ENCODE measurements at places on chromosomes 7 and 10.

- DNase-seq: no peak
Measured at GRCh38 chr7:141157138-141157765, 83.4 kb downstream of the TMEM178B start.

GRCh38 chr10:14953424-14954000 lies 384 bp downstream of the DCLRE1C start:
- peak; percentile 61 for DNase-seq

- no peak for DNase-seq
Measured at GRCh38 chr7:38360776-38361175, 87.3 kb upstream of the TARP start.

DNA sequence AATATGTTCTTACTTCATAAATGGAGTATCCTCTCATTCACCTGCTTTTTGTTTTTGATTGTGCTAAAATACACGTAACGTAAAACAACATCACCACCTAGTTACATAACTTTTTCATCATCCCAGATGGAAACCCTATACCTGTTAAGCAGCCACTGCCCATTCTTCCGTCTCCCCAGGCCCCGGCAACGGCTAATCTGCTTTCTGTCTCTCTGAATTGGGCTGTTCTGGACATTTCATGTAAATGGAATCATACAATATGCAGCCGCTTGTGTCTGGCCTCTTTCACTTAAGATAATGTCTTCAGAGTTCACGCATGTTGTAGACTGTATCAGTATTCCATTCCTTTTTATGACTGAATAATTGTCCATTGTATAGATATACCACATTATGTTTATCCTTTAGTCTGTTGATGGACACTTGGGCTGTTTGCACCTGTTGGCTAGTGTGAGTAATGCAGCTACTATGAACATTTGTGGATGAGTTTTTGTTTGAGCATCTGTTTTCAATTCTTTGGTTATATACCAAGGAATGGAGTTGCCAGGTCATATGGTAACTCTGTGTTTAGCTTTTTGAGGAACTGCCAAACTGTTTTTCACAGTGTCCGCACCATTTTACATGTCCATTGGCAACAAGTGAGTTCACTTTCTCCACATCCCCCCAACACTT lies 14.1 kb upstream of the SUN1 start:
- peak; percentile 64 for DNase-seq

- DNase-seq: peak; percentile 72
Measured at GRCh38 chr7:17530741-17531421, 232.4 kb downstream of the AHR start.

DNA sequence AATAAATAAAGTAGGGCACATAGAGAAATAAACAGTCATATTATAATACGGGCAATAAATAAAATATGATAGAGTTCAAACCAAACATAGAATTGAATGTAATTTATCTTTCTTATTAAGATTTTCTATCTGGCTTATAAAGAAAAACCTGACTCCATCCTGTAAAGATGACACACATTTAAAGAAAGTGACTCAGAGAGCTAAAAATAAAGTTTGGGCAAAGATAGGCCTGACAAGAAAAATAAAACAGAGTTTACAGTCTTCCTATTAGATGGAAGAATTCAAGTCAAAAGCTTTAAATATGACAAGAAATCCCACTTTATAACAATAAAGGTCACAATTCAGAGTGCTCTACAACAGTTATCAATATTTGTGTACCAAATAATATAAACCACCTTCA lies 580.6 kb downstream of the PHTF2 start:
- DNase-seq: no peak

GRCh38 chr7:131848033-131848432 lies 291.6 kb upstream of the PODXL start:
- DNase-seq: no peak

DNA sequence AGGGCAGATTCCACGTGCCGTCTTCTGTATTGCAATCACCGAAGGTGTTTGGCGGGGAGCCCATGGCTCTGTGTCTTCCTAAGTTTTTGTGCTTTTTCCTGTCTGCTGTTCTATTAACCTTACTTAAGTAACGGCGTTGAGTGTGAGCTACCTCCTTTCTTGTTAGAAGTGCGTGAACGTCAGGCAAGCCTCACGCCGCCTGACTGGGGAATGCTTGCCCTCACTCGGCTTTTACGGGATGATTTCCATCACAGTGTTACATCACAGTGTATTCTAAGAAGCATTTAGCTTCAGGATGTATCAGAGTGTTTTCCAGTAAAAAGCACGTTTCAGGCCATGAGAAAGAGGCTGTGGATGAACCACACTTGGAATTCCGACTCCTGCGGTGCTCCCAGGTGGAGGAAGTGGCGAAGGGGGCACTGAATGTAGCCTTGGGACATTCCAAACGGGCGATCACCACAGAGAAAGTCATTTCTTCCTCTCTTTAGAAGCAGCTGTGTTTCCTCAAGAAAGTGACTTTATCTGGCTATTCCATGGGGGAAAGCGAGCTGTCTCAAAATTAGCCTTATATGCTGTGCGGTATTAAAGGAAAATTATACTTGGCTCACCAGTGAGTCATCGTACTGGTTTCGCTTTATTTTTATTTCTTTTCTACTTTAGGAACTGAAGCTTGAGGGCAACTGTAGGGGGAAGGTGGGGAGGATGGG lies 290.7 kb downstream of the KLF6 start:
- DNase-seq: no peak

- DNase-seq: no peak
Measured at GRCh38 chr10:74683067-74683466, 143.3 kb upstream of the KAT6B start.

GRCh38 chr7:111400088-111400487 lies 162.2 kb downstream of the IMMP2L start:
- DNase-seq: peak; percentile 27

GRCh38 chr7:97081521-97082300 lies 35.8 kb upstream of the SDHAF3 start:
- no peak for DNase-seq

- peak; percentile 67 for DNase-seq
Measured at GRCh38 chr10:26556748-26557640, 118.9 kb downstream of the APBB1IP start.

- no peak for DNase-seq
Measured at GRCh38 chr7:39888171-39888853, 61.7 kb upstream of the CDK13 start.

DNA sequence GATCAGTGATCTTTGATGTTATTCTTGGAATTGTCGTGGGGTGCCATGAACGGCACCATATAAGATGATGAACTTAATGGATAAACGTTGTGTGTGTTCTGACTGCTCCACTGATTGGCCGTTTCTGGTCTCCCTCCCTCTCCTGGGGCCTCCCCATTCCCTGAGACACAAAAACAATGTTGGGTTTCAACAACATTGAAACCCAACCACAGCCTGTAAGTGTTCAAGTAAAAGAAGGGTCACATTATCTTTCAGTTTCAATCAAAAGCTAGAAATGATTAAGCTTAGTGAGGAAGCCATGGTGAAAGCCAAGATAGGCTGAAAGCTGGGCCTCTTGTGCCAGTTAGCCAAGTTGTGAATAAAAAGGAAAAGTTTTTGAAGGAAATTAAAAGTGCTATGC lies 19.5 kb downstream of the EN2 start:
- no peak for DNase-seq

- DNase-seq: peak; percentile 65
Measured at GRCh38 chr10:31242902-31243301, 76.1 kb upstream of the ZEB1 start.

- no peak for DNase-seq
Measured at GRCh38 chr7:86942081-86942480, 117.4 kb downstream of the ELAPOR2 start.

DNA sequence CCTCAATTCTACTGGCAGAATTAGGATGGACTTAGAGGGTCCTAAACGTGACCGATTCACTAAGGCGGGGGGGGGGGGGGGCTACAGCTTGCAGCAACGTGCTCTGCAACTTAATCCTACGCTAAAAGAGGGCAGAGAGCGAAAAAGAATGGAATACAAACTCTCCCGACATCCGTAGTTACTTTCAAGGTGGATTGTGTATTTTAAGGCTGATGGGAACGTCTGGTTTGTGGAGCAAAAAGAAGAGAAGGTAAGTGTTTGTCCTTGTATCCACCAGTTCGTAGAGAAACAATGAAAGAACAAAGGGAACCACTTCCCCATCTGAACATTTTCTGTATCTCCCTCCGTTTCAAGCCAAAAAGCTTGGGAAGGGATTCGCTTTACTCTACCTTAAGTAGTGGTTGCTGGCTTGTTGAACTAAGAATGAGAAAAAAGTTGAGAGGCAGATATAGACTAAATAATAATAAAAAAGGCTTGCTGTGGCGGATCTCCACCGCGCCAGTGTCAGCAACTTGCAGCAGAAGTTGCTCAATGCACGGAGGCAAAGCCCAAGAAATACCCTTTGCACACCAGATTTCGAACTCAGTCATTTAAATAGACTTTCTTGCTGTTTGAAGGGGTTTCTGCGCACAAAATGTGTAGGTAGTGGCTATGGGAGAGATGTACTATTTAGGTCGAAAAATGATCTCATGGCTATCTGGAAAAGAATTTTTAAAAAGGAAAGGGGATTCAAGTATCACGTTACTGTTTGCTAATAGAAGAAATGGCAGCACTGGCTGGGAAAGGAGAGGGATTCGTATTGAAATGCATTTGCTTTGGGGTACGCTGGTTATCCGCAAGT lies 736 bp downstream of the SKIDA1 start:
- DNase-seq: no peak

- DNase-seq: no peak
Measured at GRCh38 chr7:158811894-158812293, 17.4 kb downstream of the ESYT2 start.

DNA sequence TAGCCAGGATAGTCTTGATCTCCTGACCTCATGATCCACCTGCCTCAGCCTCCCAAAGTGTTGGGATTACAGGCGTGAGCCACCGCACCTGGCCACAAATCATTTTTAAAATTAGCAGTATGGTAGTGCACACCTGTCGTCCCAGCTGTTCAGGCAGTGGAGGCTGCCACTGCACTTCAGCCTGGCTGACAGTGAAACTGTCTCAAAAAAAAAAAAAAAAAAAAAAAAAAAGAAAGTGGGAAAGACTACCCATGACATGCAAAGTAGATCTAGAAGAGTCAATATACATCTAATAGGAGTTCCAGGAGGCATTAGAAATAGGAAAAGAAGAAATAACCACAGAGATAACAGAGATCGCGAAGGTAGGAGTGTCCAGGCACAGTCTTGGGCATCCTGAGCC lies 3.2 kb downstream of the CSGALNACT2 start:
- no peak for DNase-seq

DNA sequence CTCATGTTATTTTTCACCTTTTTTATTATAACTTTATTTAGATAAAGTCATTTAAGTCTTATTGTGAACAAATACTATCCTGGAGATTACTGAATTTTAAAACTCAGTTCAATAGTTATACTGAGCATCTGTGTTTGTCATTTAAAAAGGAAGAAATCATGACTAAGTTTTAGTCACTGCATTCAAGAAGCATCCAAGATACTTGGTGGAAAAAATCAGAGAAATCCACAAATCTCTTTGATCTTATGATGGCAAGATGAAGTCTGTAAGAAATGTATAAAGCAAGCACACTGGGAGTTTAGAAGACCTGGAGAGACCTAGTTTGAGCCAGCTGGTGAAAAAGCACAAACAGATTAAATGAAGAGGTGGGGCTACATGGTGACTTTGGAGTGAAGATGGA lies 529.8 kb upstream of the IGFBP3 start:
- no peak for DNase-seq

DNA sequence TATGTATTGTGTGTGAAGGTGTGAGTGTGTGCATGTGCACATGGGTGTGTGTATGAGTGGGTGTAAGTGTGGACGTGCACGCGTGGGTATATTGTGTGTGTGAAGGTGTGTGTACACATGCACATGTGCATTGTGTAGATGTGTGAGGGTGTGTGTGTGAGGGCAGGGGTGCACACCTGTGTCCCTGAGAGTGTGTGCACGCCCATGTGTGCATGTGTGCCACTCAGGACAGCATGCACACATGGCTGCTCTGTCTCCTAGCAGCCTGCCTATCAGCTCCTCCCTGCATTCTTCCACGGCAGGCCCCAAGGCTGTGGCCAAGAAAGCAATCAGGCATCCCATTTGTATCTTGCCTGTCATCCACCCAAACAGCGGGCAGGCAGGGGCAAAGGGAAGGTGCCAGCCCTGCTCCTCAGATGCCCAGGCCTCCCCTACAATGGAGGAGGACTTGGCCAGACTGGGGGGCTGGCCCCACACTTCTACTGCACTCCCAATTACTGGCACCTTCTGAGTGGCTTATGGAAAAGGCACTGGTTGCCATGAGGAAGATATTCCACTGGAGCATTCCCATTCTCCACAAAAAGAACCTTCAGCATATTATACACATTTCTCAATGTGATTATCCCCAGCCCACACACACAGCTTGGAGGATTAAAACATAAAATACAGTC lies 380.4 kb upstream of the ZMIZ1 start:
- DNase-seq: peak; percentile 19

DNA sequence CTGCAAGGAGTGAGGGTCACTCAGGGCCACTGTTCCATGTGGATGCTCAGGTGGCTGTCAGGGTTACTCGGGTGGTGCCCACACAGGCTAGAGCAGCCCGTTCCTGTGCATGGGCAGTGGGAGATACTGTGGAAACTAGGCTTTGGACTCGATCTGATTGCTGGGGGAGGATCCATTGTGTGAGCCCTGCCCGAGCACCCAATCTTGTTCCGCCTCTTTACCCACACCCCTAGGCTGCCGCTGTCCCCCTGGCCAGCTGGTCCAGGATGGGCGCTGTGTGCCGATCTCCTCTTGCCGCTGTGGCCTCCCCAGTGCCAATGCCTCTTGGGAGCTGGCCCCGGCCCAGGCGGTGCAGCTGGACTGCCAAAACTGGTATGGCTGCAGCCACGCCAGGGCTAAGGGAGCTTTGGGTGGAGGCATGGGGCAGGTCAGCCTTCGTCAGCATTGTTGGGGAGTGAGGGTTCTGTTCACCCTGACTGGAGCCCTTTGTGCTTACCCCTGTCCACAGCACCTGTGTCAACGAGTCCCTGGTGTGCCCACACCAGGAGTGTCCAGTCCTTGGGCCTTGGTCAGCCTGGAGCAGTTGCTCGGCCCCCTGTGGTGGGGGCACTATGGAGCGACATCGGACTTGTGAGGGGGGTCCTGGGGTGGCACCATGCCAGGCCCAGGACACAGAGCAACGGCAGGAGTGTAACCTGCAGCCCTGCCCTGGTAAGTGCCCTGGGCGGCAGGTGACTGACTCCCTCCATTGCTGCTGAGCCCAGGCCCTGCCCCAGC lies 12.4 kb upstream of the ZNF862 start:
- DNase-seq: no peak

DNA sequence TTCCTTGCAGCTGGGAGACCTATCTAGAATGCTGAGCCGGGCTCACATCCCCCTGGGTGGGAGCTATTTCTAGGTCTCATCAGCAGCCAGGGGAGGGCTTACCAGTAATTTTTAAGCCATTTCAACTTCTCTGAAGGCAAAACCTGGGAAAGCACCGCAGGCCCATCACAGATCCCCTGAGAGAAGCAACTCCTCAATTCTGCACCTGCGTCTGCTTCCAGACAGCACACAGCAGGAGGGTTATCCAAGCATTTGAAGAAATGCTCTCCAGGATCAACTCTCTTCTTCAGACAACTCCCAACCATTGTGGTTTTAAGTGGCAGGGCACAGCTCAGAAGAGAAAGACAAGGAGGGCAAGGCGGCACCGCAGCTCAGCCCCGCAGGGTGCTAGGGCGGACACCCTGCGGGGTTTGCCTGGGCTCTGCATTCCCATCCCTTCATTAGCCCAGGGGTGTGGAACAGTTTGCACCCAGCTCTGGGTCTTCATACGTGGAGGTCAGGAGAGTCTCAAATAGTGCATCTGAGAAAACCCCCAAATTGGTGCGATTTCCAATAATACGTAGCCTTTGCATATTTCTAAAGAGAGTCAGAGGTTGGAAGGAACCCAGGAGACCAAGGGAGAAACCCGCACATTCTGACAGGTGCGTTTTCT lies 618.7 kb downstream of the DNAJB6 start:
- DNase-seq: no peak

- no peak for DNase-seq
Measured at GRCh38 chr7:136122026-136122425, 144.9 kb upstream of the MTPN start.
